ENCODE measurements at places on chromosomes 12 and 14. TPM values are rescaled to one million over a fixed set of nuclear protein-coding genes. Genes with fewer than 3 reads are reported as not detected.
A peak's percentile ranks its signal among the peaks of the same experiment; 100 is the strongest.

DNA sequence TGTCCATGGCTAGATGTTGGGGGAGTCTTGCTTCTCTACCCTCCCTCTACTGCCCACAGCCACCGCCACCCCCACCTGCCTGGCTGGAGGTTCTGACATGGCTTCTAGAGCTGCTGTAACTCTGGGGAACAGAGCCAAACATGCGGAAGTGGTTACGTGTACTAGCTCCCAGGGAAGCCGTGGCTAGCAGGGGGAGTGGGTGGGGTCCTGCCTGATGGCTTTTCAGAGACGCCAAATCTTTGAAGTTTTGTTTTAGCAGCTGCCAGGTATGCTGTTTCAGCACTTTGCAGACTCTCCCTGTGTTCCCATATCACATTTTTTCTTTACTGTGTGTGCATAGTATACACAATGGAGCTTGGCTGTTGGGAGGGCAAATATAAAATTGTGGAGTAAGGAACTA, 150.3 kb downstream of the TGFB3 start:
- DNase-seq: peak; percentile 36

DNA sequence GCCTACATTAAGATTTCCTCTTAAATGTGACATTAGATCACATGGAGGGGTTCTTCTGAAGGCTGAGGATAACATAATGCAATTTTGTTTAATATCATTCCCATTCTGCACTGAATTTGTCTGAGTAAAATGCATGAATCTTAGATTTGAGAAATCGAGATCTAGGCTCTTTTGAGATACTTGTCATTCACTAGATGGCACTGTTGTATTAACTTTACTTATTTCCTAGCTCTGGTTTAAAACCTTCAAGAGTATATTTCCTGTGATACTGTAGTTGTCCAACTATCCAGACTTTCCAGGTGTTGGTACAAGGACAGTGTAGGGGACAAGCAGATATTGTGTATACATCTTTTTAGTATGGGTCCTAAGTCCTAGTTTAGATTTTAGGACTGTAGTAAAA, 91.7 kb upstream of the SEL1L start:
- peak; percentile 1 for DNase-seq

Gene ZNF891
- 0.51 TPM for total RNA-seq

DNA sequence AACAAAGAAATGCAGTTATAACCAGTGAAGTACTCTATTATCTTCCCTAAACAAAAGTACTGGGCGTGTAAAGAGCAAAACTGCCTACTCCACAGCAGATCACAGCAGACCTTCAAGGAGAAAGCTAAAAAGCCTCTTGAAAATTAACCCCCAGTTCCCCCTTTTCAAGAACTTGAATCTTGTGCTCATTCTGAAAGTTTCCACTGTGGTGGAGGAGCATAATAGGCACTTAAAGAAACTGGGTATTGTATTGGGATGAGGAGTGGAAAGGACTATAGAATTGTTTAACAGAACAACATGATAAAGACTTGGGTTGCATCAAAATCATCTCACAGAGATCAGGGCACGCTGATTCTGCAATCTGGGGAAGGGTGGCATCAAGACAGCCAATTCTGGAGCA, 51.1 kb downstream of the SLC25A47 start:
- DNase-seq: no peak

- no peak for DNase-seq
Observed at GRCh38 chr12:52367876-52368275, 595 bp upstream of the KRT85 start.

- no peak for DNase-seq
Observed at GRCh38 chr14:103028161-103028767, 29.1 kb downstream of the CDC42BPB start.
